Breast epithelium (tissue), 4 donors: ENCODE measurements at places on chromosomes 5 and 9. TPM values are rescaled to one million over a fixed set of nuclear protein-coding genes. Genes with fewer than 3 reads are reported as not detected.

OCLN gene
- total RNA-seq = 0.48 TPM

IRGM gene
- total RNA-seq = 0.80 TPM

ZBED3 gene
- total RNA-seq = 5.9 TPM

DNA sequence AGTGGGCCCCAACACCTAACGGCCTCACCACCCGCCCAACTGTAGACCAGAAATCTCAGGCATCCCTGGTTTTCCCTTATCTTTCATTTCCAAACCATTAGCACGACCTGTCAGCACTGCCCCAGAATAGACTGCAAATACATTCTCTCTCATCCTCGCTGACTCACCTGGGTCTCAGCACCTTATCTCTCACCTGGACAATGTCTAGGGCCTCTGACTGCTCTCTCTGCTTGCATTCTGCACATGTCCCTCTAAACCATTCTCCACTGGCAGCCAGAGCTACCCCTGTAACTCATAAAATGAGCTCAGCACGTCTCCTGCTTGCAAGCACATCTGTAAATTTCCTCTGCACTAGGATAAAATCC, 12.7 kb downstream of the CKMT2 start:
- DNase-seq = no peak
- H3K36me3 ChIP-seq = no peaks in the 10 kb centered on the region
- H3K27ac ChIP-seq = peak overlapping the region; percentile 78
- no peaks in the 10 kb centered on the region for H3K4me1 ChIP-seq

DNA sequence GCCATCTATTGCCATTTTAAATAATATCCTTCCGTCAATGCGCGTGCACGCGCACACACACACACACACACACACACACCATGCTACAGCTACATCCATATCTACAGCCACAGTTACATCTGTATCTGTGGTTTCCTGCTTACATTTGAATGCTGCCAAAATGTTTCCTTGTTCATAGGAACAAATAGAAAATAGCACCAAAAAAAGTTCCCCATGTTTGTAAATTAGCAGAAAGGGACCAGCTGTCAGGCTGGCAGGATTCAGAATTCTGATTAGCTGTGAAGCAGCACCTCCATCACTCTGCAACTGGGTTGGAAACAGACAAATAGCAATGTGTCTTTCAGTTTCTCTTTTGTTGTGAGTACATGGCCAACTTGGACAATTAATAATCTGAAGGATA, 601.5 kb downstream of the IRX1 start:
- no peaks in the 10 kb centered on the region for H3K36me3 ChIP-seq
- H3K4me3 ChIP-seq = peak overlapping the region; percentile 41
- H3K27ac ChIP-seq = no peak overlapping the region
- DNase-seq = no peak

DNA sequence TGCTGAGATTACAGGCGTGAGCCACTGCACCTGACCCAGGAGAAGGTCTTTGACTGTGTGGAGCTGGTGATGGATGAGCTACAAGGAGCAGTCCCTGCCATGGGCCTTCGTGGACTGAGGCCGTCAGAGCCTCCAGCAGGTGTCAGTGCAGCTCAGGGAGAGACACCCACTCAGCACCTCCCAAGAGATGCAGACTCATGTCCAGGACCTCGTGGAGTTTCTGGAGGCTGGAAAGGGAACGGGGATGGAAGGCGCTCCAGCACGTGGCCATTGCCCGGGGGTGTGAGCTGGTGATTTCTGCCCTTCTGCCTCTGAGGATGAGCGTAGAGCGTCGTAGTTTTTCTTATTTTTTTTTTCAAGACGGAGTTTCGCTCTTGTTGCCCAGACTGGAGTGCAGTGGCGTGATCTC, 9.5 kb downstream of the TOR4A start:
- no peaks in the 10 kb centered on the region for H3K27me3 ChIP-seq
- H3K36me3 ChIP-seq = no peaks in the 10 kb centered on the region
- no peaks in the 10 kb centered on the region for H3K4me1 ChIP-seq
- H3K27ac ChIP-seq = no peak overlapping the region
- no peak overlapping the region for H3K4me3 ChIP-seq

DNA sequence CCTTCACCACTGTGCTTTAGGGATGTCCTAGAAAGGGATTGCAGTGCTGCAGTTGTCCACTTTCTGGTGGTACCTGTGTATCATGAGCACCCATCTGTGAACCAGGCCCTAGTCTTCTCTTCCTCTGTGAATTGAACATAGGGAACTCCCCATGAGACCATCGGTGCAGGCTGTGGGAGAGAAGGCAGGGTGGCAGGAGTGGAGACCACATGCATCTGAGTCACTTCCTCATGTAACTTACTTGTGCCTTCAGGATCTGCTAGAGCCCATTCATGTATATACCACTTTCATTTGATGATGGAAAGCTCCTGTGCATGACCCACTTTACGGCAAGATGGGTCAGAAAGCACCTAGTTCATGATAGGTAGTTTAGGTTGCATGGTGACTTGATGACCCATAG, 478.1 kb upstream of the CDH9 start:
- no peaks in the 10 kb centered on the region for H3K4me1 ChIP-seq
- no peak overlapping the region for H3K4me3 ChIP-seq
- no peaks in the 10 kb centered on the region for H3K27me3 ChIP-seq
- no peaks in the 10 kb centered on the region for H3K36me3 ChIP-seq
- DNase-seq = no peak

- DNase-seq = no peak
- H3K36me3 ChIP-seq = no peaks in the 10 kb centered on the region
- no peak overlapping the region for H3K27ac ChIP-seq
- H3K4me1 ChIP-seq = no peaks in the 10 kb centered on the region
- H3K4me3 ChIP-seq = no peak overlapping the region
Measured at GRCh38 chr5:58649716-58650115, 66.8 kb downstream of the RAB3C start.

SIT1 gene
- 1.2 TPM for total RNA-seq

DNA sequence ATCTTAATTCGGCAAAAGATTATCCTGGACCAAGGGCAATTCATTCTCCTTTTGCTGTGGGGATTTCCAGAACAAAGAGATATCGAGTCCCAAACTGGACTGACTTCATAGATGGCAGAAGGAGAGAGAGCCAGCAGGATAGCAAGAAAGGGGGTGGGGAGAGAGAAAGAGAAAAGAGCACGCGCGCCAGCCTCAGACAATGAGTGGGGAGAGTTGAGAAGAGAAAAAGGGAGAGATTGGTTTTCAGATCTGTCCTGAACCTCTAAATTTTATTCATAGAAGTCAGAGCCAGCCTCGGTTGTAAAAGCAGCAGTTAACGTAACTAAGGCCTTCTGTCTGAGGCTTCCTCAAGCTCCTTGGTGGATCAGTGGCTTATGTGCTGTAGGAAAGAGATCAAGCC, 55.3 kb upstream of the ALDH1B1 start:
- no peaks in the 10 kb centered on the region for H3K36me3 ChIP-seq
- H3K27me3 ChIP-seq = no peaks in the 10 kb centered on the region
- no peak for DNase-seq
- H3K4me1 ChIP-seq = no peaks in the 10 kb centered on the region

KCNN2 gene
- total RNA-seq = 0.33 TPM

MAP1B gene
- total RNA-seq = 271 TPM

ENTR1 gene
- 36.0 TPM for total RNA-seq

DNA sequence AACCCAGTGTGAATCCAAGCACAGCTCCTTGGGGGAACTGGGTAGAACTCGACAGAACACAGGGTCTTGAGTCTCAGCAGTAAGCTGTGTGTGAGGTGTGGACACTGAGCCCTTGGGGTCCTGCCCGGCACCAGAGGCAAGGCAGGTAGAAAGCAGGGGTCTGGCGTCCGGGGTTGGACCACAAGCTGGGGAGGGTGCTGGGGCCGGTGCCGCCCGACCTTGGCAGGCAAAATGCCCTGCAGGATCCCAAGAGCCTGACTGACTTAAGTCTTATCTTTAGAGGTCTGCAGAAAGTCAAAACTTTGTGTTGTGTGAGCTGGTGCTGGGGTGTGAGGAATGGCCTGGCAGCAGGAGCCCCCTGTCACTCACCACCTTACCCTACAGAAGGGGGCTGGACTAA, 49.3 kb downstream of the HABP4 start:
- H3K27me3 ChIP-seq = no peaks in the 10 kb centered on the region
- no peaks in the 10 kb centered on the region for H3K36me3 ChIP-seq
- no peaks in the 10 kb centered on the region for H3K4me1 ChIP-seq
- no peak overlapping the region for H3K4me3 ChIP-seq
- no peak overlapping the region for H3K27ac ChIP-seq
- DNase-seq = no peak

GRCh38 chr9:133463234-133463863, 3.6 kb downstream of the CACFD1 start:
- no peak overlapping the region for H3K4me3 ChIP-seq
- no peaks in the 10 kb centered on the region for H3K4me1 ChIP-seq
- H3K27me3 ChIP-seq = no peaks in the 10 kb centered on the region
- no peak for DNase-seq
- no peaks in the 10 kb centered on the region for H3K36me3 ChIP-seq

GRCh38 chr5:120677481-120677880, 213.4 kb downstream of the PRR16 start:
- H3K27me3 ChIP-seq = no peaks in the 10 kb centered on the region
- H3K27ac ChIP-seq = no peak overlapping the region
- no peak for DNase-seq
- H3K36me3 ChIP-seq = no peaks in the 10 kb centered on the region
- H3K4me1 ChIP-seq = no peaks in the 10 kb centered on the region

DNA sequence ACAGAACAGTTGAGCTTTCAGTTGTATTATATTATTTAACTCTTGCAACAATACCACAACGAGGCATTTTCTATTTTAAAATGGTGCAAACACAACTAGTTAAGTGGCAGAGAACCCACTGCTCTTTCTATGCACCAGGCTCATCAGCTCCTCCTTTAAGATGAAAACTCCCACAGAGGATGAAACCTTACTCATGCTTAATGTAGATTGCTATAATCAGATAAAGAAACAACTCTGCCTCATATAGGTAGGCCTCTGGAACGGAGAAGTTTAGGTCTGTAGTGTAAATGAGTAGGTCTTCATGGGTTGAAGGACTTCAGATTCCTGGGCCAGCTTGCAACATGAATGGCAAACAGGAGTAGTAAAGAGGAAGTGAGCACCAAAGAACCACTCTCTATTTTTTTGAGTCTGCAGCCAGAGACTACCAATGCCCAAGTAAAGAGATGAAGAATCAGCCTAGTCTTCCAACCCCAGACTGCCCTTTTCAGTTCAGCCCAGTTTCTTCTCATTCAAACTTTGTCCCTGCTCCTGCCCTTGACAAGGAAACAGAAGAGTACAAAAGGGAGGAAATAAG, 33.9 kb downstream of the HACD4 start:
- H3K4me1 ChIP-seq = no peaks in the 10 kb centered on the region
- no peak overlapping the region for H3K27ac ChIP-seq
- no peak for DNase-seq
- no peak overlapping the region for H3K4me3 ChIP-seq
- peaks cover 5% of the 10 kb centered on the region for H3K36me3 ChIP-seq

DNA sequence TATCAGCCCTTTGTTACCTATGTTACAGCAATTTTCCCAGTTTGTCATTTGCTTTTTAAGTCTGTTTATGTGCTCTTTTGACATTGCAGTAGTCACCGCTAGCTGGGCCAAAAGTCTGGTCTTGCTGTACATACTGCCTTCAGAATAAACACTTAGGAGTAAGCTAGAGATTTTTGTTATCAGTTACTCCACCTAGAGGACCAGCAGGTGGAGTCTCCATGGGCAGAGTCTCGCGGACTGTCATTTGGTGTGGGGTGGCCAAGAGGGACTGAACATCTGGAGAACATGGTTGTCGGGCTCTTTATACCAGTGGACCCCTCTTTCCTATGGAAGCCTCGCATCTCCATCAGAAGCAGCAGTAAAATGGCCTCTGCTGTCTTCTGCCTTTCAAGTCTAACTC, 10.8 kb upstream of the MGAT1 start:
- no peak overlapping the region for H3K27ac ChIP-seq
- H3K4me3 ChIP-seq = no peak overlapping the region
- DNase-seq = no peak
- H3K27me3 ChIP-seq = no peaks in the 10 kb centered on the region
- H3K36me3 ChIP-seq = no peaks in the 10 kb centered on the region

DNA sequence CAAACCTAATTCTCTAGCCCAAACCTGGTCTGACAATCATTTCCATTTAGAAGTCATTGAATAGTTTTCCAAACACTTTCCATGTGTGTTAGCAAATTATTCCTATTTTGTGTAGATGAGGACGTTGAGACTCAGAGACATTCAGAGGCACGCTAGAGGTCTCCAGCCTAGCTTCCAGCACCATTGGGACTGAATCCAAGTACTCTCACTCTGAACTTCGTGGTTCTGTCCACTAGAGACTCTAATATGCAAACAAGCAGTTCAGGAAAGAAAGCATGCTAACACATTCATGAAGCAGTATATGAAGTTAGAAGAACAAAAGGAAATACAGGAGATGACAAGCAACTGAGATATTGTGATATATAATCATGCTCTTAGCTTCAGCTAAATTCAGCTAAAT, 354.8 kb downstream of the NTRK2 start:
- H3K36me3 ChIP-seq = no peaks in the 10 kb centered on the region
- no peaks in the 10 kb centered on the region for H3K27me3 ChIP-seq
- no peaks in the 10 kb centered on the region for H3K4me1 ChIP-seq
- no peak for DNase-seq

GRCh38 chr5:50302815-50303490, 138.1 kb downstream of the EMB start:
- H3K36me3 ChIP-seq = no peaks in the 10 kb centered on the region
- no peak for DNase-seq
- H3K27ac ChIP-seq = no peak overlapping the region
- no peak overlapping the region for H3K4me3 ChIP-seq
- H3K27me3 ChIP-seq = no peaks in the 10 kb centered on the region

DNA sequence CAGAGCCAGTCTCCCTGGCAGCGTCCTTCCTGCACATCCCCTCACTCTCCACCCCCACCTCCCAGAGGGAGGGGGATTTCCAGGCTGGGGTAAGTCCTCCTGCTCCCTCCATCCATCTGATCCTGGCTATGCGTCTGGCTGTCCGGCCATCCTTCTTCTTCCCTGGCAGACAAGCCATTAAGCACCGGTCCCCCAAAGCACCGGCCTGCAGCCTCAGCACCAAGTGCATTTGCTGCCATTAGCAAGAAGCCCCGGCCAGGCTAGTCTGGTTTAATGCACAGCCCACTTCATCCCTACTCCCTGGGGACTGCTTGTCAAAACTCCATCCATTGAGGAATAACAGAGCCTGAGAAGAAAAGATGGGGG, 208.7 kb upstream of the IER5L start:
- no peak for DNase-seq
- H3K36me3 ChIP-seq = no peaks in the 10 kb centered on the region
- no peak overlapping the region for H3K27ac ChIP-seq
- no peak overlapping the region for H3K4me3 ChIP-seq

B4GALT1 gene
- total RNA-seq = 66.2 TPM

DNA sequence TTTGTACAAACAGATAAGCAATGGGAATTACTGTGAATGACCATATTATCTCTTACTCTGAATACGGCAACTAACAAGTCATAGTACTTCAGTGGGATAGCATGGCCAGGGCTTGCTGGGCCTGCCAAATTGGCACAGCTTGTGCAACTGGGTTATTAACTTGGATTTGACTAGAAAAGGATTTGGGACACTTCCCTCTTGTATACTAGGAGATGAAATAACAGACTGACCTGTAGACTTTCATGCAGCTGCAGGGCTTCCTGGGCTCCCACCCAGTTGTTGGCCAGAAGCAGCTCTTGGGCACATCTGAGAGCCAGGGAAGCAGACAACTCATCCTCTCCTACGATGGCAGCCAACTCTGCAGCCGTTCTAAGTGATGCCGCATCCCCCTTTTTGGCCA, 39.8 kb downstream of the CNOT8 start:
- no peak for DNase-seq
- no peaks in the 10 kb centered on the region for H3K36me3 ChIP-seq
- peak overlapping the region; percentile 40 for H3K27ac ChIP-seq
- H3K4me1 ChIP-seq = no peaks in the 10 kb centered on the region

GRCh38 chr5:79754865-79755555, 65.4 kb downstream of the CMYA5 start:
- no peak overlapping the region for H3K27ac ChIP-seq
- H3K4me3 ChIP-seq = no peak overlapping the region
- no peaks in the 10 kb centered on the region for H3K4me1 ChIP-seq
